ENCODE measurements at places on chromosomes 2 and 18. TPM values are rescaled to one million over a fixed set of nuclear protein-coding genes. Genes with fewer than 3 reads are reported as not detected.

The CFAP65 gene
- not detected for total RNA-seq

The RNMT gene
- 36.5 TPM for total RNA-seq

The AP1S3 gene
- total RNA-seq = 42.6 TPM

The SLC8A1 gene
- total RNA-seq = 3.6 TPM

The PPP4R1 gene
- total RNA-seq = 60.9 TPM

The CBLN2 gene
- not detected for total RNA-seq

The ITGB6 gene
- not detected for total RNA-seq

The C2orf80 gene
- total RNA-seq = not detected

The CDK5R2 gene
- 0.63 TPM for total RNA-seq

The CLEC4F gene
- total RNA-seq = not detected

The NR4A2 gene
- 0.59 TPM for total RNA-seq

The DLGAP1 gene
- not detected for total RNA-seq

- DNase-seq = no peak
These were observed 27.2 kb downstream of the C2orf49 start for GRCh38 chr2:105364436-105365139.

- no peak for DNase-seq
These were observed 59.3 kb downstream of the PMAIP1 start for GRCh38 chr18:59959073-59959472.

GRCh38 chr2:84285056-84285747 is 173.9 kb downstream of the SUCLG1 start:
- DNase-seq = no peak

DNA sequence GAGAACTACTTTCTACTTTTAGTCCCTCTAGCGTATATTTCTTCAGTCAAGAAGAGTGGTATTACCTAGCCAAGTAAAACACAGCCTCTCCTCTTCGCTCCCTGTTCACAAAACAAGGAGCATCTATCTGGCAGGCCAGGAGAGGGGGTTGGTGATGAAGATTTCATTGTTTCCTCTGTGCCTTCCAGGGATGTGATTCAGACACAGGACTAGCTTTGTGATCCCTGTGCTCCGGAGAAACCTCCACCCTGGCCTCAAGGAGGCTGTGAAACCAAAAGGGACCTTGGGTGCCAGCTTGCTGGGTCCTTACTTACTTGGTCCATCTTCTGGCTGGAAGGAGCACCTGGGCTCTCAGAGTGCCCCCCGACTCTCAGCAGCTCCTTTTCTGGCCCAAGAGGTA is 5.7 kb downstream of the RHOB start:
- DNase-seq = no peak
